ENCODE measurements at places on chromosomes 6 and 20. TPM values are rescaled to one million over a fixed set of nuclear protein-coding genes. Genes with fewer than 3 reads are reported as not detected.

DNA sequence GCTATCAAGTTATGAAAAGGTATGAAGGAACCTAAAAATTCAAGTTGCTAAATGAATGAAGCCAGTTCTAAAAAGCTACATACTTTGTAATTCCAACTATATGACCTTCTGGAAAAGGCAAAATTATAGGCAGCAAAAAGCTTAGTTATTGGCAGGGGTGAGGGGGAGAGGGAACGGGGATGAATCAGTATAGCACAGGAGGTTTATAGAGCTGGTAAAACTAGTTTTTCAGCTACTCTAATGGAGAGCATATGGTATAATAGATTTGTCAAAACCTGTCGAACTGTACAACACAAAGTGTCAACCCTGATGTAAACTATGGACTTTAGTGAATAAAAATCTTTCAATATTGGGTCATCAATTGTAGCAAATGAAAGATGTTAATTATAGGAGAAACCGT, 18.7 kb downstream of the MANEA start:
- no peak for DNase-seq
- no peaks in the 10 kb centered on the region for H3K4me1 ChIP-seq
- H3K27me3 ChIP-seq = no peaks in the 10 kb centered on the region
- no peak overlapping the region for H3K4me3 ChIP-seq
- H3K27ac ChIP-seq = no peak overlapping the region

DNA sequence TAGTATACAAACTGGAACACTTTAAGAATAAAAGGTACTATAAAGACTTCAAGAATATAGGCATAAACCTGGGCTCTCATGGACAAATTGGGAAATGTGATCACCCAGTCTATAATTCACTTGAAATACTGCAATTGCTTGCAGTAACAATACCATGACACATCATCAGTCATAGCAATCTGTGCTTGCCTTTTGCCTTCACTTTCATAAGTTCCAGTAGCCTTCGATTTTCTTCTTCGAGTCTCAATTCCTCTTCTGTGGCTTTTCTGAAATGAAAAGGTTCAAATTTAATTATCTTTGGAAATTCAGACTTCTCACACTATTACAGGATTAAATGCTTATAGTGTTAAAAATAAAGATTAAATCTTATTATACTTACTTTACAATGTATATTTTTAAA, 96.3 kb upstream of the ZBTB24 start:
- H3K27me3 ChIP-seq = no peaks in the 10 kb centered on the region
- no peak overlapping the region for H3K27ac ChIP-seq
- H3K4me3 ChIP-seq = no peak overlapping the region
- H3K36me3 ChIP-seq = no peaks in the 10 kb centered on the region
- H3K4me1 ChIP-seq = no peaks in the 10 kb centered on the region

Gene LY6G6C
- not detected for total RNA-seq

- H3K4me3 ChIP-seq = no peak overlapping the region
- H3K27ac ChIP-seq = no peak overlapping the region
- H3K27me3 ChIP-seq = no peaks in the 10 kb centered on the region
- no peaks in the 10 kb centered on the region for H3K36me3 ChIP-seq
Measured at GRCh38 chr6:76264468-76264867, 192.0 kb upstream of the IMPG1 start.

DNA sequence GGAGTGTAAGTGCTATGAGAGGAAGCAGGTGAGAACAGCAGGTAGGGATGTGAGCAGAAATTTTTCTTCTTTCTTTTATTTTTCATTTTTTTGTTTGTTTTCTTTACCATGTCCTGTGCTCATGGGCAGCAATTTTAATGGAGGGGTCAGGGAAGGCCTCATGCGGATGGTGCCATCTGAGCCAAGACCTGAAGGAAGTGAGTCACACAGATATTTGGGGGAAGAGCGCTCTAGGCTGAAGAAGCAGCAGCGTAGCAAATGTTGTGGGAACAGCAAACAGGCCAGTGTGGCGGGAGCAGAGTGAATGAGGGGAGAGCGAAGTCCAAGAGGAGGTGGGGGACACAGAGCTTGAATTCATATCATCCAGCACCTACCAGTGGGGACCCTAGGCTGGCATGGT, 12.7 kb downstream of the SPDEF start:
- no peak overlapping the region for H3K4me3 ChIP-seq
- H3K27me3 ChIP-seq = no peaks in the 10 kb centered on the region
- DNase-seq = no peak
- H3K4me1 ChIP-seq = no peaks in the 10 kb centered on the region
- H3K36me3 ChIP-seq = no peaks in the 10 kb centered on the region
- no peak overlapping the region for H3K27ac ChIP-seq

- DNase-seq = no peak
- H3K27ac ChIP-seq = no peak overlapping the region
- no peaks in the 10 kb centered on the region for H3K36me3 ChIP-seq
- no peak overlapping the region for H3K4me3 ChIP-seq
- no peaks in the 10 kb centered on the region for H3K27me3 ChIP-seq
Measured at GRCh38 chr6:125117818-125118217, 35.8 kb upstream of the TPD52L1 start.

DNA sequence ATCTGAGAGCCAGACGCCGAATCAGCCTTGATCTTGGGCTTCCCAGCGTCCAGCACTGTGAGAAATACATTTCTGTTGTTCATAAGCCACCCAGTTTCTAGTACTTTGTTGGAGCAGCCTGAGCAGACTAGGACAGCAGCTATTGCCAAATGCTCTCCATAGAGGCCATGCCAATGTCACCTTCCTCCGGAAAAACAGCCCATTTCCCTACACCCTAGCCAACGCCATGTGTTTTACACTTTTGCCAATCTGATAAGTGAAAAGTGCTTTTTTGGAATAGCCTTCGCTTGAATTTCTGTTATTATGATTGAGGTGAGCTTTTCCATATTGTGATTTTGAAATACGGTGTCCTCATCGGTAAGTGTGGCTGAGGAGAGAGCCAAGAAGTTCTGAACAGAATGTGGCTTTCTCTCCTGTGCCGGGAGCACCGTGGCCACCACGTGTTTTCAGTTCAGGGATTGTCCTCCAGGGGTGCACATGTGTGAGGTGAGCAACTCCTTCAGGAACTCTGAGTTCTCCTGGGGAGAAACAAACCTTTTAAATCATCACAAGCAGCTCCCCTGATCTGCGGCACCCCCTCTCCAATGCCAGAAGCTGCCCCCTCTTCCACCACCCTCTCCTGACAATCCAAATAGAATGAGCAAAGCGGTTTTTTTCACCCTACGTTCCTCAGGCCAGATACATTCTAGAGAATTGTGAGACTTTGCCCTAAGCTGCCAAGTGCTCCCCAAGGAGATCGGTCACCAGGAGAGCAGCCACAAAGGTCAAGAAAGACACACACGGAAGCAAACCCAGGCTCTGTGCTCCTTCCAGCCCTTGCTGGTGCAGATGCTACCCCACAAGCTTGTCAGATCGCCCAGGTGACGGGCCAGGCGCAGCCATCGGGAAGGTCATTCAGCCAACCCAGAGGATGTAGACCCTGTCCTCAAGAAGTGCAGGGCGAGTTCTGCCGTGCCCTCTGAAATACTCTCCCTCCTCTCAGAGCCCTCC, 36.0 kb downstream of the TAF8 start:
- no peak for DNase-seq
- no peaks in the 10 kb centered on the region for H3K27me3 ChIP-seq
- H3K27ac ChIP-seq = no peak overlapping the region
- no peaks in the 10 kb centered on the region for H3K4me1 ChIP-seq
- H3K4me3 ChIP-seq = no peak overlapping the region

- no peak overlapping the region for H3K4me3 ChIP-seq
- no peaks in the 10 kb centered on the region for H3K36me3 ChIP-seq
- H3K27ac ChIP-seq = peak overlapping the region; percentile 46
Measured at GRCh38 chr6:88376197-88376596, 210.1 kb upstream of the CNR1 start.

GRCh38 chr6:40315060-40315459, 272.1 kb downstream of the LRFN2 start:
- no peaks in the 10 kb centered on the region for H3K4me1 ChIP-seq
- H3K4me3 ChIP-seq = no peak overlapping the region
- DNase-seq = no peak
- no peak overlapping the region for H3K27ac ChIP-seq

DNA sequence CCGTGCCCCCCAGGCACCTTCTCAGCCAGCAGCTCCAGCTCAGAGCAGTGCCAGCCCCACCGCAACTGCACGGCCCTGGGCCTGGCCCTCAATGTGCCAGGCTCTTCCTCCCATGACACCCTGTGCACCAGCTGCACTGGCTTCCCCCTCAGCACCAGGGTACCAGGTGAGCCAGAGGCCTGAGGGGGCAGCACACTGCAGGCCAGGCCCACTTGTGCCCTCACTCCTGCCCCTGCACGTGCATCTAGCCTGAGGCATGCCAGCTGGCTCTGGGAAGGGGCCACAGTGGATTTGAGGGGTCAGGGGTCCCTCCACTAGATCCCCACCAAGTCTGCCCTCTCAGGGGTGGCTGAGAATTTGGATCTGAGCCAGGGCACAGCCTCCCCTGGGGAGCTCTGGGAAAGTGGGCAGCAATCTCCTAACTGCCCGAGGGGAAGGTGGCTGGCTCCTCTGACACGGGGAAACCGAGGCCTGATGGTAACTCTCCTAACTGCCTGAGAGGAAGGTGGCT, 960 bp downstream of the TNFRSF6B start:
- peaks cover 8% of the 10 kb centered on the region for H3K4me1 ChIP-seq
- no peak overlapping the region for H3K4me3 ChIP-seq
- DNase-seq = peak; percentile 20
- H3K36me3 ChIP-seq = no peaks in the 10 kb centered on the region

- H3K27me3 ChIP-seq = no peaks in the 10 kb centered on the region
- no peaks in the 10 kb centered on the region for H3K36me3 ChIP-seq
- H3K27ac ChIP-seq = no peak overlapping the region
- H3K4me1 ChIP-seq = no peaks in the 10 kb centered on the region
- DNase-seq = no peak
Measured at GRCh38 chr6:168286116-168286515, 33.5 kb downstream of the DACT2 start.

- H3K27me3 ChIP-seq = no peaks in the 10 kb centered on the region
- no peak for DNase-seq
- H3K27ac ChIP-seq = no peak overlapping the region
- H3K4me3 ChIP-seq = no peak overlapping the region
- H3K4me1 ChIP-seq = peaks cover 4% of the 10 kb centered on the region
- H3K36me3 ChIP-seq = no peaks in the 10 kb centered on the region
Measured at GRCh38 chr6:4786996-4787395, 10.8 kb downstream of the CDYL start.

GRCh38 chr20:10306440-10307358, 88.1 kb downstream of the SNAP25 start:
- H3K4me3 ChIP-seq = no peak overlapping the region
- H3K27me3 ChIP-seq = no peaks in the 10 kb centered on the region
- no peak for DNase-seq
- no peaks in the 10 kb centered on the region for H3K36me3 ChIP-seq

DNA sequence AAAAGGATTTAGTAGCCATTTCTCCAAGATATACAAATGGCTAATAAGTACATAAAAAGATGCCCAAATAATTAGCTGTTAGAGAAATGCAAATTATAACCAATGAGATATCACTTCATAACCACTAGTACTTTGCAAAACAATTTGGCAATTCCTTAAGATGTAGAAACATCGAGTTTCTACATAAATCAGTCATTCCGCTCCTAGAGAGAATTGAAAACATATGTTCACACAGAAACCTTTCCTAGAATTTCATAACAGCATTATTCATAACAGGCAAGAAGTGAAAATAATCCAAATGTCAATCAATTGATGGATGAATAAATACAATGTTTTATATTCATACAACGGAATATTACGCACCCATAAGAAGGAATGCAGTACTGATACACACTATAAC, 20.5 kb upstream of the NT5E start:
- no peak overlapping the region for H3K27ac ChIP-seq
- H3K27me3 ChIP-seq = no peaks in the 10 kb centered on the region
- DNase-seq = no peak
- H3K4me1 ChIP-seq = no peaks in the 10 kb centered on the region
- H3K36me3 ChIP-seq = no peaks in the 10 kb centered on the region

DNA sequence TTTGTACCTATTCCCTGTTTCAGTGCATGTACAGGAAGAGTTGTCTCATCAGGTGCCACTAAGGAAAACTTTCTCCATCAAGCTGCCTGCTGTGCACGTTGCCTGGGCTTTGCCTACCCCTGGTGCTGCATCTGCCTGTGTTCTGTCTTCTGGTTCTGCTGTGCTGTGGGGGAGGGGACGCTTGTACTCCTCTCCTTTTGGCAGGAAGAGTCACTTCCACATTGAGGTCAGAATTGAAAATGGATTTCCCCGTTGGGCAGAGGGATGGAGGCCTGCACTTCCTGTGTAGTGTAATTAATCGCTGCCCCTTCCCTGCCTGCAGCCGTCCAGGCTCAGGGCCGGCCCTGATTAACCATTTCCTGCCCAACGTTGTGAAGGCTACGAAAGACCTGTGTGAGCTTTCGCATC, 153.3 kb downstream of the SCML4 start:
- H3K27ac ChIP-seq = no peak overlapping the region
- peaks cover 7% of the 10 kb centered on the region for H3K4me1 ChIP-seq
- no peaks in the 10 kb centered on the region for H3K27me3 ChIP-seq
- DNase-seq = peak; percentile 35
- H3K36me3 ChIP-seq = no peaks in the 10 kb centered on the region

Gene ARHGAP40
- total RNA-seq = 0.21 TPM

DNA sequence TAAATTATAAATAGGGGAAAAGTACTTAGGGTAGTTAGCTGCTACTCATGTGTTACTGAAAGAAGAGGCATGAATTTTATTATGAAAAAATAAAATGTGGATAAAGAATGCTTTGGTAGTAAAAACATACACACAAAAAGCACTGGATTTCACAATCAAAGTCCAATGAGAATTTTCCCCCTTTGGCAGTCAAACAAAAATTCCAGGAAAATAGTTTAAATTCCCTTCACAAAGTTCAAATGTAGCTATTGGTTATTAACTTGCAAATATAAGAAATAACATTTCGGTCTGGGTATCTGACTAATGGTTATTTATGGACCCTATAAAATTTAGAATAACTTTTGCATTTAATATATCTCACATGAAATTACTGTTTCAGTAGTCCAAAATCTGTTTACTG, 210.4 kb downstream of the FOXC1 start:
- no peaks in the 10 kb centered on the region for H3K27me3 ChIP-seq
- H3K4me3 ChIP-seq = no peak overlapping the region
- H3K36me3 ChIP-seq = no peaks in the 10 kb centered on the region

- H3K27me3 ChIP-seq = no peaks in the 10 kb centered on the region
- no peak overlapping the region for H3K4me3 ChIP-seq
- no peak for DNase-seq
- H3K36me3 ChIP-seq = no peaks in the 10 kb centered on the region
- H3K27ac ChIP-seq = no peak overlapping the region
- H3K4me1 ChIP-seq = no peaks in the 10 kb centered on the region
Measured at GRCh38 chr6:37777272-37777834, 42.2 kb upstream of the ZFAND3 start.

- no peaks in the 10 kb centered on the region for H3K36me3 ChIP-seq
- H3K27me3 ChIP-seq = no peaks in the 10 kb centered on the region
- DNase-seq = no peak
- no peak overlapping the region for H3K4me3 ChIP-seq
Measured at GRCh38 chr20:3654326-3655130, 8.7 kb downstream of the GFRA4 start.
